ENCODE measurements at places on chromosomes 1 and 21.

GRCh38 chr1:171833091-171833825, 8.0 kb upstream of the DNM3 start:
- DNase-seq = no peak

GRCh38 chr1:41591891-41592290, 107.4 kb upstream of the EDN2 start:
- no peak for DNase-seq

GRCh38 chr1:172915271-172915670, 135.5 kb downstream of the TNFSF18 start:
- no peak for DNase-seq

DNA sequence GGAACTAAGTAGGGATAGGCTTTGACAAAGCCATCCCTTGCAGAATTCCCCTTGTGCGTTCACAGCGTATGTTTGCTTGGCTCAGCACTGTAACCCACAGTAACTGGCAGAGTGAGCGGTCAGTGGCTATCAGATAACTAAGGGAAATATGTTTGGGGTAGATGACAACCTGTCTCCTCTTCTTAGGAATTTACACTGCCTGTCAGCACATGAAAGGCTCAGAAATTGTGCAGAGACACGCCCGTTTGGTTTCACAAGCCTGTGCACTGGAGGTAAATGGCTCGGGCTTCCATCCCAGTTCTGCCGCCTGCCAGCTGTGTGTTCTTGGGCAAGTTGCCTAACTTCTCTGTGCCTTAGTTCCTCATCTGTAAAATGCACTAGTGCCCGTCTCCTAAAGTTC, 101.2 kb downstream of the PRDM2 start:
- DNase-seq = no peak

DNA sequence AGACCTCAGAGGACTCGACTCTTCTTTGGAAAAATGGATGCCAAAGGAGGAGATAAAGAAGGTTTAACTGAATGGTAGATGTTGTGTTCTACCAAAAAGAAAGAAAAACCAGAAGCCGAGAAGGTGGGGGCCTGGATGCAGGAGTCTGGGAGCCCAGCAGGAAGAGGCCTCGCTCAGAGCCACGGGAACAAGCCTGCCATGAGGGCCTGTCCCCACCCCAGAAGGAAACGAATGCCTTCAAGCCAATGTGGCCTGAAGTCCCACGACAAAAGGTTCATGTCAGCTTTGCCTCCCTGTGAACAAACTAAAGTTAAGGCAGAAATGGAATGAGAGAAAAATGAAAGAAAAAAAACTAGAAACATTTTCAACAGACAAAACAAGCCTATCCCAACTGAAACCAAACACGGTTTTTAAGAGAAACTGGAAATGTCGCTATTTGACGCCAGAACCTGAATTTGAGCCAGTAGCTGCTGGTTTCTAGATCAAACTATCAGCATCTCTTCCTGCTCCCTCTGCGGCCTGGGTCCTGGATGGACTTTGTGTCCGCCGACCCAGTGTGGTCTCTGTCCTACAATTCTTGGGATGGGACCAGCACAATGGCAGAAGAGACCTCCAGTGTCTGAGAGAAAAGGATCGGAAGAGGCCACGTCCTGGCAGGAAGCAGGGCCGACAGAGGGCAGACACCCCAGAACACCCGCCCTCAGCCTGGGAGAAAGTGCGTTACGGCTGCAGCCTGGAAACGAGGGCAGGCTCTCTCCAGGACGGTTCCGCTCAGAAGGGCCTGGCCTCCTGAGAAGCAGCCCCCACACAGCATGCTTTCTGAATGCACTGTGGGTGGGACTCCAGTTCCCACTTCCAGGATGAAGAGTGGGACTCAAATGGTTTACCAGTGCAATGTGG, 35.2 kb downstream of the SLC45A1 start:
- no peak for DNase-seq

- DNase-seq = no peak
These were observed 84.3 kb upstream of the ARHGAP29 start for GRCh38 chr1:94321662-94322061.

DNA sequence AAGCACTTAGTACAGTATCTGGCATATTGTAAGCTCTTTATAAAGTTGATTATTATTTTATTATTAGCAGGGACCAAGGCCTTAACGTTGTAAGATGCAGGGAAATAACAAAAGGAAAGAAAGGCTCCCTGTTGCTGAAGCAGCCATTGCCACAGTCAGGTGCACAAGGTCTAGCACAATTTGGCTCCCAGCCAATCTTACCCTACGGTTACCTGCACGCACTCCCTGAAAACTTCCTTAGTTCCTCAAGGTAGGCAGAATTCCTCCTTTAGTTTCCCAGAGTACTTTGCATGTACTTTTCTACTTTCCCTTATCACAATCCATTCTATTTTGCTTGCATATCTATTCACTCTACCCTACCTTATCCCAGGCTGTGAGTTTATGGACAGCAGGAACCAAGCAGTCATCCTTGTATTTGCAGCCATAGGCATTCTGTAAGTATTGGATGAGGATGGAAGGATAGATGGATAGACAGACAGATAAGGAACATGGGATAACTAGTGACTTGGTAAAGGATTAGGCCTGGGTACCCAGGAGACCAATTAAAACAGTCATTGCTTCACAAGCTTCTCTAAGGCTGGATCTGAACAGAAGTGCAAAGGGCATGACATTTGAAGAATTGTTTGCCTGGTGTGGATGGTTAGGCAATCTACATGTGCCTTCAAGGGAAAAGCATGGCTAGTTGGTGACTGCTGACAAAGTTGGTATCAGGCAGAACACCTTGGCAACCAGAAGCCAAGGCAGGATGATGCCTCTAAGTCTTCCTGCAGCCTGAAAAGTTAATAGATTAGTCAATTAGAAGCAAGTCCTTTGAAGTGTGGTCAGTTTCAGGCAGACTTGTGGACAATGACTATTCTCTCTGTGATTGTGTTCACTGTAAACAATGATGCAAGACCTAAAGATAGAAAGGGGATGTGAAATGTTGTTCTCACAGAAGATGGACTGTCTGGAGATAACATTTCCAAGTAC, 20.8 kb upstream of the JAK1 start:
- no peak for DNase-seq
